ENCODE measurements at places on chromosomes 12 and 14. TPM values are rescaled to one million over a fixed set of nuclear protein-coding genes. Genes with fewer than 3 reads are reported as not detected.

ADSS1 gene
- total RNA-seq = 5.2 TPM

SPIC gene
- not detected for total RNA-seq

FITM1 gene
- 0.58 TPM for total RNA-seq

FAM222A gene
- 2.7 TPM for total RNA-seq

SPPL3 gene
- total RNA-seq = 43.0 TPM

PARPBP gene
- 2.3 TPM for total RNA-seq

CCDC197 gene
- total RNA-seq = not detected

KIF26A gene
- total RNA-seq = 3.2 TPM

DPF3 gene
- total RNA-seq = 0.64 TPM

KRT86 gene
- total RNA-seq = not detected

GNB3 gene
- 1.2 TPM for total RNA-seq

CLEC1B gene
- not detected for total RNA-seq

ACSM4 gene
- total RNA-seq = not detected

PKP2 gene
- 1.00 TPM for total RNA-seq

TMTC1 gene
- 107 TPM for total RNA-seq

FBXL14 gene
- total RNA-seq = 8.4 TPM

RNASE13 gene
- total RNA-seq = not detected

CLMN gene
- total RNA-seq = 47.4 TPM

GZMH gene
- not detected for total RNA-seq

GNG2 gene
- 135 TPM for total RNA-seq

ESPL1 gene
- 0.67 TPM for total RNA-seq

SYCP3 gene
- not detected for total RNA-seq

CKAP4 gene
- total RNA-seq = 46.0 TPM

NKX2-1 gene
- total RNA-seq = not detected

OAS1 gene
- total RNA-seq = 53.4 TPM

CIT gene
- total RNA-seq = 2.4 TPM

C14orf180 gene
- 25.5 TPM for total RNA-seq

AMN gene
- 1.8 TPM for total RNA-seq

MYF5 gene
- total RNA-seq = not detected

MDGA2 gene
- total RNA-seq = not detected

TAPBPL gene
- total RNA-seq = 13.0 TPM

SDS gene
- 4.3 TPM for total RNA-seq

GUCY2C gene
- not detected for total RNA-seq

CFL2 gene
- total RNA-seq = 78.8 TPM

DCN gene
- 1,241 TPM for total RNA-seq

KLRD1 gene
- total RNA-seq = 3.3 TPM

CCDC88C gene
- 17.4 TPM for total RNA-seq

CERS5 gene
- 46.5 TPM for total RNA-seq

BAZ2A gene
- 81.2 TPM for total RNA-seq

KSR2 gene
- total RNA-seq = not detected

Measured in mesenteric fat pad (tissue), 1 donor.